ENCODE measurements at places on chromosomes 4 and X.

- DNase-seq: no peak
These were observed 50.4 kb downstream of the SHROOM3 start for GRCh38 chr4:76485450-76485849.

- DNase-seq: no peak
These were observed 5.0 kb upstream of the SCML1 start for GRCh38 chrX:17732138-17732783.

DNA sequence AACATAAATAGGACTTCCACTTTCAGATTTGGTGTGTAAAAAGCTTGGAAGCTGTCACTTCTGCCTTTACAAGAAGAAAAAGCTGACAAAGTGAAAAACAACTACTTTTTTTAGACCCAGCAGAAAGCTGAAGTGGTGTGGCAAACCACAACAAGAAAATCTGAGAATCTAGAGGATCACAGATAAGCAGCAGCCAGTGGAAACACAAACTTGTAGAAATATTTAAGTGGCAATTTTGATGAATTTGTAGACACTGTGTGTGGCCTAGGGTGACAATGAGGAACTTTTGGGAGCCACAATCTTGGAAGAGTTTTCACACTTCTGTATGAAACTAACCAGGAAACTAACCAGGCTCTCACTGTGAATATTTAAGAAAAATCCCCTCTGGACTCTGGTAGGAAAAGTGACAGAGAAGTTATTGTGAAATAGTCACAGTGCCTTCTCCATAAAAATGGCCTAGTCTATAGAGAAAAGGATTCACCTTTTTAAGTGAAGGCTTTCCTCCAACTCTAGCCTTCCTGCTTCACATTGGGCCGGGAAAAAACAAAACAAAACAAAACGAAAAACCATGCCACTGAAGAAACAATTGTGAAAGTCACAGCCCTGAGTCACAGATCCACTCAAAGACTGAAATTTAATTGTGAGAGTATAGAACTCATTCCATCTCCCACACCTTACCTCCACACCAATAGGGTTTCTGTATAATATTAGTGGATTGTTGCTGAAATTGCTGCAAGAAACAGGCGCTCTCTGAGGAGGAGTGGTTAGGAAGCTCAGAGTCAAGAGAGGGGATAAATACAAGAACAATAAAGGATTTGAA is 26.7 kb upstream of the GUCY1A1 start:
- peak; percentile 42 for DNase-seq

DNA sequence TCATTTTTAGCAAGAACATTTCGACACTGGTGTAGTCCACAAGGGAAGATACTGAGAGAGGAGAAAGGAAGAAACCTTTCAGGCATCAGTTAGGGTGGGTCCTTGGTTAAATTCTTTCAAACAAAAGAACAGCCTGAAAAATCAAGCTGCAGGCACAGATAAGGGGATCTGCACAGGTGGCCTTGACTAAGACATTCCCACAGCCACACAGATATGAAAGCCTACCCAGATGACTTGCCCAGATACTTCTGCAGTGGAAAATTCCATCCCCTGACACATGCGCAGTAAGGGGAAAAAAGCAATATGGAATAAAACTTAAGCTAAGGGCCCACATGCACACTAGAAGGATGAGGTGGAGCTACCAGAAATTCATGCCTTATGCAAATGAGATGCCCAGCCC is 8.9 kb upstream of the TMEM165 start:
- no peak for DNase-seq

GRCh38 chr4:125703443-125703842 is 388.7 kb downstream of the FAT4 start:
- no peak for DNase-seq

DNA sequence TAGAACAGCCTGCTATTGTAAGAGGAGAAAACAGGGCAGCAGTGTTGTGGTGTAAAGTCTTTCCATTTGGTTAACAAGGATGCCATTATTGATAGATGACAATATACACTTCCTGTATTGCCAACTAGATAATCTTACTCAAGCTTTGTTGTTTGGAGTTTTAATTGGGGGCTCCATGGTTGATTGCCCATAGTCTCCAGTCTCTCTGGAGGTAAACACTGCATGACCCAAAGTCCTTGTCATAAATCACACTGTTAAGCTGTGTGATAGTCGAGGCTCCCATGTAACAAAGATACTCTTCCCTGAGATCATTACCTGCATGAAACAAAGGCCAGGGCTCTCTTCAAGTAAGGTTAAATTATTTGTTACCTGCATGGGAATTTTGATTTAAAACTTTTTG is 394.6 kb downstream of the C4orf33 start:
- DNase-seq: no peak

GRCh38 chr4:16516796-16517439 is 290.6 kb upstream of the TAPT1 start:
- no peak for DNase-seq

DNA sequence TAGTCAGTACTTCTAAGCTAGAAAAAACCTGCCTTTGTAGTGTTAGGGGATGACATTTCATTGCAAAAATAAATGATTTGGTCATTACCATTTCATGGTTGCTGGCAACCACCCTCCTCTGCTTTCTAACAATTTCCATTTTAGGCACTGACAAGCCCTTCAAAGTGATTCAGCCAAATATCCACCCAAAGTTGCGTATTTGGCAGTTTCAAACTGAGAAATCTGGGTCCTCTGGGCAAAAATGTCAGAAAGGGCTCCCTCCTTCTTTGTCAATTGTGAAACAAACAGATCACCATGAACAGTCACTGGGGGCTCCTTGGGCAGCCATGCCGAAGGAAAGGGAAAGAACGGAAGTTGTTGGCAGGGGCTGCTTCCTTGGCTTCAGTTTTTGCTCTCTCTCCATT is 33.0 kb downstream of the PLAC1 start:
- DNase-seq: no peak

DNA sequence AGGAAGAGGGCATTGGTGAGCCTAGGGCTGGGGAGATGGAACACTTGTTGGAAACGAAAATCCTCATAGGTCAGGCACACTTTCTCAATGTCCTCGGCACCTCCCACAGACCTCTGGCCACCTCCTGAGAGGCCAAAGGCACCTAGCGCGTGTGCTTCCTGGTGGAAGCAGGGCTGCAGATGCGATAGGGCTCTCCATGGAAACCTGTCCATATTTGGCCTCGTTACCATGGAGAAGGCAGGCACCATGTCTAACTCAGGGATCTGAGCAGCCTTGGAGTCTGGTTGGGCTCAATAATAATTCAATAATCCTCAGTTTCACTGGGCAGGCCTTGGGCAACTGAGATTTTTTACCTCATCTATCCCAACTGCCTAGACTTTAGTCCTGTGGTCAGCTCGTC is 58.3 kb downstream of the RAI2 start:
- DNase-seq: no peak

DNA sequence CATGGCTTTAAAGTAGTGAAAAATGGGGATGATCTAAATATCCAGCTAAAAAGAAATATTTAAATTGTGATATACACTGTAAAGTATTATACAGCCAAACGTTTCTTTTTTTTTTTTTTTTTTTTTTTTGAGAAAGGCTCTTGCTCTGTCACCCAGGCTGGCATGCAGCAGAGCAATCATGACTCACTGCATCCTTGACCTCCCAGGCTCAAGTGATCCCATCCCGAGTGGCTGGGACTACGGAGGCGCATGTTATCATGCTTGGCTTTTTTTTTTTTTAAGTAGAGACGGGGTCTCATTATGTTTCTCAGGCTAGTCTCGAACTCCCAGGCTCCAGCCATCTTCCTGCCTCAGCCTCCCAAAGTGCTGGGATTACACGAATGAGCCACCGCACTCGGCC is 17.1 kb downstream of the SMIM14 start:
- DNase-seq: no peak

GRCh38 chrX:136754651-136755050 is 26.1 kb downstream of the ARHGEF6 start:
- DNase-seq: no peak
